ENCODE measurements at places on chromosomes 1 and 21. TPM values are rescaled to one million over a fixed set of nuclear protein-coding genes. Genes with fewer than 3 reads are reported as not detected.

DNA sequence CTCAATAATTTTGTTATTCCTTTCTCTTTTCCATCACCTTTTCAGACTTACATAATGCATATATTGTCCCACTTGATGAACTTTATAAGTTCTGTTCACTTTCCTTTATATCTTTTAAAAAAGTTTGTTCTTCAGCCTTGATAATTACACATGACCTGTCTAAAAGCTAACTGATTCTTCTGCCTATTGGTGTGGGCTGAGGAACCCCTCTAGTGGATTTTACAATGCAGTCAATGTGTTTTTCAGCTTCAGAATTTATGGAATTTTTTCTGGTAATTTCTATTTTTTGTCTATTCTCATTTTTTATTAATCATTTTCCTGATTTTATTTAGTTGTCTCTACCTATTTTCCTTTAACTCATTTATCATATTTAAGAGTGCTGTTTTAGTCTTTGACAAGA is 7.5 kb downstream of the MNDA start:
- H3K4me3 ChIP-seq = no peak overlapping the region
- no peaks in the 10 kb centered on the region for H3K27me3 ChIP-seq
- no peaks in the 10 kb centered on the region for H3K4me1 ChIP-seq
- H3K36me3 ChIP-seq = no peaks in the 10 kb centered on the region
- DNase-seq = no peak

- H3K36me3 ChIP-seq = no peaks in the 10 kb centered on the region
- H3K4me3 ChIP-seq = no peak overlapping the region
- no peak overlapping the region for H3K27ac ChIP-seq
- DNase-seq = no peak
- no peaks in the 10 kb centered on the region for H3K27me3 ChIP-seq
- no peaks in the 10 kb centered on the region for H3K4me1 ChIP-seq
Observed at GRCh38 chr1:7350804-7351203, 420.3 kb upstream of the VAMP3 start.

DNA sequence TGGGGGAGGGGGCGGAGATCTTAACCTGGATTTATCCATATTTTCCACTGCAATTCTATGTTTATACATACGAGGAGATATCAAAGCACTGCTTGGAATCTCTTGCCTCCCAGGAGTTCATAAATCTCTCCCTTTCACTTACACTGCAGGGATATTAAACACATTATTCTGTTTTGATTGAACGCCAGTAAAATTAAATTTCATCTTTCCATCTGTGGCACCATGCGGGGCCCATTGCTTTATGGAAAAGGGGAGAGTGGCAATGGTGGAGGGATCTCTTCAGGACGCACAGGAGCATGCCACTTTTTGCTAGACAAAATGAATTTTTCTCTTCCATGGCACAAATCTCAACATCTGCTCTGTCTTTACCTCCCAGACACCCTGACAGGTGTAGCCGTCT is 648.0 kb upstream of the PLXNA2 start:
- no peak for DNase-seq
- H3K27me3 ChIP-seq = no peaks in the 10 kb centered on the region
- H3K4me3 ChIP-seq = no peak overlapping the region

DNA sequence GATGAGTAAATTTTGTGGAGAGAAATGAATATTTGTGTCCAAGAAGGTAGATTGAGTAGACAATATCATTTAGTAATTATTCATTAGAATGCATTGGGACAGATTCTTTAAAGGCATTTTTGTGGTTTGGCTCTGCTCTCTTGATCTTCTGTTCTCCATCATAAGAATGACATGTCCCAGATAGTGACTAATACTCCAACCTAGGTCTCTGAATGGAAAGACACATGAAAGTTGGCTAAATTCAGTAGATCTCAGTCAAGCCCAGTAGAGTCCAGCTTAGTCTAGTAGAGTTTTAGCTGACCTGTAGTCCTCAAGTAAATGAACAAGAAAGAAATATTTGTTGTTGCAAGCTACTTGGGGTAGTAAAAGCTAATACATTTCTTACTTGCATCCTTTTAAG is 61.8 kb upstream of the DNAH14 start:
- H3K4me3 ChIP-seq = no peak overlapping the region

GRCh38 chr1:15680561-15681348 is 3.4 kb upstream of the PLEKHM2 start:
- peaks cover 5% of the 10 kb centered on the region for H3K4me1 ChIP-seq
- H3K36me3 ChIP-seq = no peaks in the 10 kb centered on the region
- peak; percentile 35 for DNase-seq

GRCh38 chr21:34166468-34166867 is 93.1 kb downstream of the MRPS6 start:
- H3K36me3 ChIP-seq = no peaks in the 10 kb centered on the region
- H3K4me1 ChIP-seq = no peaks in the 10 kb centered on the region
- H3K27ac ChIP-seq = no peak overlapping the region
- DNase-seq = no peak
- H3K27me3 ChIP-seq = no peaks in the 10 kb centered on the region
- no peak overlapping the region for H3K4me3 ChIP-seq

- H3K27me3 ChIP-seq = no peaks in the 10 kb centered on the region
- no peak overlapping the region for H3K27ac ChIP-seq
- H3K4me1 ChIP-seq = peaks cover 30% of the 10 kb centered on the region
- no peak overlapping the region for H3K4me3 ChIP-seq
- DNase-seq = no peak
- H3K36me3 ChIP-seq = no peaks in the 10 kb centered on the region
Observed at GRCh38 chr1:23397908-23398307, 26.6 kb downstream of the TCEA3 start.

DNA sequence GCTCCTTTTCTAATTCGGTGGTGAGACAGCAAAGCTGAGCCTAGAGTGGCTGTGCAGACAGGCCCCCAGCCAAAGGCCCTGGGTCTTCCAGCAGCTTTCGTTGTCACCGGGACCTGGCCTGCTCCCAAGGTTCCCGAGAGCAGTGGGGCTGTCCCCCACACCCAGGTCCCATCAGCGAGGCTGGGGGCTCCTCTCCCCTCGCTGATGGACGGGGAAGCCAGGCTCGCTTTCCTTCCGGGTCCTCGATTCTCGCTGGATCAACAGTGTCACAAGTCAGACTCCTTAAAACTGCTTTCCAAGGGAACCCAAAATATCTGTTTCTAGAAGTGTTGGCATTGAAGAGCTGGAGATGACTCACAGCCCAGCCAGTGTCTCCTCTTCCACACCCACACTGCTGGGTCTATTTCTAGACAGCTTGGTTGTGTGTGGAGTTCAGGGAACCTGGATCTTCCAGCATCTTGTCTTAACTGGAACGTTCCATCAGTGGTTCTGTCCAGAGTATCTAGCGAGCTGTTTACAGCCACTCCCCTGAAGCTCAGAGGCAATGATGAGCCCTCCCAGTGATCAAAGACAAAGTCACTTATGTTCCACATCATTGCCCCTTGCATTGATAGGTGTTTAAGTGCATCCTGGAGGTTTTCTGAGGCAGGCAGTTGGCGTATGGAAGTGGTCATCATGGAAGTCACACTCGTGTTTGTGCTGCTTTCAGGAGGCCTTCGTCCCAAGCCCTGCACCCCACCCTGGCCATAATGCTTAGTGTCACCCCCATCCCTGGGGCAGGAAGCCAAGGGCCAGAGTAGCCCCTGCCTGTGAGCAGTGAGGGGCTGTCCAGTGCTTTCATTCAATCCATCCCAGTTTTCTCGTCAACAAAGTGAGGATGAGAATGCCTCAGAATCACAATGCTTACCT is 35.2 kb downstream of the RRP1 start:
- H3K27ac ChIP-seq = no peak overlapping the region
- H3K27me3 ChIP-seq = peaks cover 11% of the 10 kb centered on the region
- H3K36me3 ChIP-seq = no peaks in the 10 kb centered on the region
- DNase-seq = no peak

DNA sequence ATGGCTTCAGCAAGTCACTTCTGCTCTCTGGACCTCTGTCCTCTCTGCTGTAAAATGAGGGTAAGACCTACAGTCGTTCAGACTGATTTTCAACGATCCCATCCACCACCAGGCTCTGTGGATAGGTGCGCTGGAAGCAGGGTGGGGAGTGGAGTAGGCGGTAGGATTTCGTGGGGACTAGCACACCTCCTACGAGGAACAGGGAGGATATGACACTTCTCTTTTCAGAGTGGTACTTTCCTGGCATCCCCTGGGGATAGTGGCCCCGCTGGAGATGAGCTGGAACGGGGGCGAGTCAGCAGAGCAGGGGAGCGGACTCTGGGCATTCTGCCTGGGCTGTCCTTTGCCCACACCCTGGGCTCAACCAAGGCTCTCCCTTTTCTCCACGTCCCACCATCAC is 17.7 kb downstream of the ETNK2 start:
- H3K36me3 ChIP-seq = no peaks in the 10 kb centered on the region
- H3K27ac ChIP-seq = no peak overlapping the region
- H3K4me1 ChIP-seq = no peaks in the 10 kb centered on the region

- peaks cover 10% of the 10 kb centered on the region for H3K4me1 ChIP-seq
- H3K27ac ChIP-seq = no peak overlapping the region
- no peak overlapping the region for H3K4me3 ChIP-seq
- DNase-seq = no peak
Observed at GRCh38 chr1:180928331-180929230, 15.9 kb downstream of the KIAA1614 start.

- H3K27ac ChIP-seq = no peak overlapping the region
- DNase-seq = no peak
- H3K36me3 ChIP-seq = no peaks in the 10 kb centered on the region
Observed at GRCh38 chr1:48661726-48662463, 114.8 kb downstream of the BEND5 start.

DNA sequence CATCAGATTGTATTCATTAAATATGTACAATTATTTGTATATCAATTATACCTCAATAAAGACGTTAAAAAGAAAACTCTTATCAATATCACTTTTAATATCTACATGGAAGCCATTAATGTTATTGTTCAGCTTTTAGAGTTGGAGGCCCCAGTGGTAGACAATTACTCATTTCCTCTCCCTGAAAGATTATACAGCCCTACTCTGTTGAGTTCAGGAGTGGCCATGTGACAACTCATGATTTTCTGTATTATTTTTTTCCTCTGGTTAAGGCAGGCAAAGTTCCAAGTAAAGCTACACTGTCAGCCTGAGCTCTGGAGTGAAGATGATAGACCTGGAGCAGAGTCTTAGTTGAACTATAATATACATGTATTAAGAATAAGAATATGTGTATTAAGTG is 247.9 kb upstream of the B3GALT2 start:
- no peak overlapping the region for H3K27ac ChIP-seq
- no peaks in the 10 kb centered on the region for H3K27me3 ChIP-seq
- H3K36me3 ChIP-seq = no peaks in the 10 kb centered on the region
- H3K4me3 ChIP-seq = no peak overlapping the region

DNA sequence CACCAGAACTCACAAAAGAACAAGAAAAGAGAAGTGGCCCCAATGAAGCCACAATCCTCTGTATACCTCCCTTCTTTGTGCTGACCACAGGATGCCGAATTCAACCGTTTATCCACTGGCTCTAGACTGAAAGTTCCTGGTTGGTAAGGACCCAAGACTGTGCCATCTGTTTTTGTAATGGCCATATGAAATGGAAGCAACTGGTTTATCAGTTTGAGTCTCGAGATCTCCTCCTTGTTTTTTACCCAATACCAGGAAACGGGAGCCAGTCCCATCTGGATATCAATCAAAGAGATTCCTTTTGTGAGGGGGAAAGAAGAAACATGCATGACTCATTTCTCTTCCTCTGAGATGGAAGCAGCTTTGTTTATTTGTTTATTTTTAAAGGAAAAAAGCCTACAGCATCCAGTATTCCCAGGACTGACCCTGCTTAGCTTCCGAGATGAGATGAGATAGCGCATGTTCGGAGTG is 32.4 kb upstream of the ZNF124 start:
- no peak for DNase-seq
- H3K4me3 ChIP-seq = no peak overlapping the region
- H3K27me3 ChIP-seq = no peaks in the 10 kb centered on the region

GRCh38 chr1:109845658-109846057 is 65.0 kb upstream of the CSF1 start:
- DNase-seq = no peak
- H3K27ac ChIP-seq = no peak overlapping the region
- H3K4me3 ChIP-seq = no peak overlapping the region
- no peaks in the 10 kb centered on the region for H3K4me1 ChIP-seq
- H3K27me3 ChIP-seq = no peaks in the 10 kb centered on the region

- DNase-seq = no peak
- no peak overlapping the region for H3K27ac ChIP-seq
- no peaks in the 10 kb centered on the region for H3K27me3 ChIP-seq
- no peak overlapping the region for H3K4me3 ChIP-seq
- H3K36me3 ChIP-seq = no peaks in the 10 kb centered on the region
Observed at GRCh38 chr1:184300446-184300845, 86.4 kb upstream of the C1orf21 start.

DNA sequence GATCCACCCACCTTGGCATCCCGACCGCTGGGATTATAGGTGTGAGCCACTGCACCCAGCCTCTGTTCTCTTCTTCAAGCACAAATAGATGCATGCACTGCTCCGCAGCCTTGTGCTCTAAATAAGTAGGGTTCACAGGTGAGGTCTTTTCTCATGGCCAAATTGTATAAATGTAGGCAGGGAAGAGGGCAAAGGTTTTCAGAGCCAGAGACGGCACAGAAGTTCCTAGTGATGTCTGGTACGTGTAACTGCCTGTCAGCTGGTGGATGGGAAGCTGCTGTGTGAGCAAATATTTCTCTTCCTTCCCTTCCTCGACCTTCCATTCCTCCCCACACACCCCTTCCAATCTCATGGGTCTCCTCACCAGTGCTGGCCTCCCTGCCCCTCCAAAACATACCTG is 70.8 kb upstream of the FAM20B start:
- H3K4me3 ChIP-seq = no peak overlapping the region
- no peak overlapping the region for H3K27ac ChIP-seq
- no peak for DNase-seq
- no peaks in the 10 kb centered on the region for H3K4me1 ChIP-seq
- H3K27me3 ChIP-seq = no peaks in the 10 kb centered on the region

- no peaks in the 10 kb centered on the region for H3K27me3 ChIP-seq
- H3K36me3 ChIP-seq = no peaks in the 10 kb centered on the region
- DNase-seq = no peak
Observed at GRCh38 chr1:21129407-21129806, 47.3 kb downstream of the EIF4G3 start.

DNA sequence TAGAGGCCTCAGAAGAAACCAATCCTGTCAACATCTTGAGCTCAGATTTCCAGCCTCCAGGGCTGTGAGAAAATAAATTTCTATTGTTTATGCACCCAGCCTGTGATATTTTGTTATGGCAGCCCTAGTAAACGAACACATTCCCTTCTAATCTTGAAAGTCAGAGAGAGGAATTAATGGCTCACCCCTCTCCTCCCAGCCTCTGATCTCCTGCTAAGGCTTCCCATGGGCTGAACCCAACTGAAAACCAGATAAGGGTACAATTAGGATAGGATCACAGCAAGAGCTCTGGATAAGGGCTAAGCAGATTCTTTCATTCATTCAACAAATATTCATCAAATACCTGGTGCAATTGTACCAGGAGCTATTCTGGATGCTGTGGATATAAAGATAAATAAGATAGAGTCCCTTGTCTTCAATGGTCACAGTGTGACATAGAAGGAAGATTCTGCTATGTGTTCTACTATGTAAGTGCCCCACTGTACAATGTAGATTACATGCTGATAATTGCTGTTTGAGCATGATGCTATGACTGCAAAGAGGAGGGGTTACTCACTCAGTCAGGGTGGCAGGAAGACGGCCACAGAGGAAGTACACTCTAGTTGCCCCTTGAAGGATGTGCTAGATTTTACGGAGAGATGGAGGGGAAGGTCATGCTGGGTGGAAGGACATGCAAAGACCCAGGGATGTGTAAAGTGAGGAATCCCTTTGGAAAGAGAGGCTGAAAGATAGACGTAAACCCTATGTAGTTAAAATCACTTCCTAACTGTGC is 203.3 kb upstream of the JUN start:
- DNase-seq = no peak
- H3K27ac ChIP-seq = no peak overlapping the region
- H3K4me1 ChIP-seq = peaks cover 8% of the 10 kb centered on the region
- no peak overlapping the region for H3K4me3 ChIP-seq
- H3K27me3 ChIP-seq = no peaks in the 10 kb centered on the region

IGFN1 gene
- 0.81 TPM for total RNA-seq

CCT8 gene
- total RNA-seq = 111 TPM

FCMR gene
- total RNA-seq = 12.6 TPM

CACNA1S gene
- total RNA-seq = 0.55 TPM

RASAL2 gene
- 39.4 TPM for total RNA-seq

All from upper lobe of right lung (tissue), 1 donor.